Activated CD4-positive, alpha-beta memory T cell treated with anti-CD3 and anti-CD28 coated beads for 36 hours (primary cell): ENCODE measurements at places on chromosomes 11 and 22.

DNA sequence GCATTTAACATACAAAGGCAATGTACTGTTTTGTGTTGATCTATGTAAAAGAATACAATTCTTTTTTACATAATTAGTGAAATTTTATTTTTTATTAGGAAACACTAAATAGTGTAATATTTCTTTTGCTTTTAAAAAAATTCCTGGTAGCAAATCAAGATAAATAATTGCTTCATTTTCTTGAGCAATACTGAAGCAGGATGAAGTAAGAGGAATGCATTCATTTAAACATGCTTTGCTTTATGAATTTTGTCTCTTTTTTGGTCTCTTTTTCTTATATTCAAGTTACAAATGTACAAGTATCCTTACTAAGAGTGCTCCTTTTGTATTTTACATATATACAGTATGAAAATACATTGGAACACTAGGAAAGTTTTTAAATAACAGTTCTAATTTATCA is 144.4 kb upstream of the TEAD1 start:
- H3K4me3 ChIP-seq: no peak overlapping the region
- peaks cover 2% of the 10 kb centered on the region for H3K27me3 ChIP-seq
- H3K36me3 ChIP-seq: no peaks in the 10 kb centered on the region
- DNase-seq: no peak

- H3K27me3 ChIP-seq: no peaks in the 10 kb centered on the region
- peak overlapping the region; percentile 35 for H3K27ac ChIP-seq
- H3K4me1 ChIP-seq: peaks cover 79% of the 10 kb centered on the region
- no peak overlapping the region for H3K4me3 ChIP-seq
- peaks cover 45% of the 10 kb centered on the region for H3K36me3 ChIP-seq
Observed at GRCh38 chr11:6721343-6721742, 38.2 kb upstream of the MRPL17 start.

- no peaks in the 10 kb centered on the region for H3K27me3 ChIP-seq
- peaks cover 54% of the 10 kb centered on the region for H3K4me1 ChIP-seq
- H3K36me3 ChIP-seq: no peaks in the 10 kb centered on the region
- no peak overlapping the region for H3K27ac ChIP-seq
- H3K4me3 ChIP-seq: no peak overlapping the region
- no peak for DNase-seq
Observed at GRCh38 chr11:86140334-86140990, 71.6 kb upstream of the PICALM start.

DNA sequence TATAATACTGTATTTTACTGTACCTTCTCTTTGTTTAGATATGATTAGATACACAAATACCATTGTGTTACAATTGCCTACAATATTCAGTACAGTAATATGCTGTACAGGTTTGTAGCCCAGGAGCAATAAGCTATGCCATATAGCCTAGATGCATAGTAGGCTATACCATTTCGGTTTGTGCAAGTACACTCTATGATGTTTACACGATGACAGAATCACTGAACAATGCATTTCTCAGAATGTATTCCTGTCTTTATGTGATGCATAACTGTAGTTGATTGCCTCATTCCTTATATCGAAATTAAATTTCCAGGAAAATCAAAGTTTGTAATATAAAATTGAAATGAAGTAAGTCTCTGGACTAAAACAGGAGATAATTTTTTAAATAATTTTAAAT is 49.3 kb upstream of the OR5P2 start:
- no peaks in the 10 kb centered on the region for H3K36me3 ChIP-seq
- H3K27me3 ChIP-seq: peaks cover 11% of the 10 kb centered on the region
- DNase-seq: no peak

- H3K27me3 ChIP-seq: peaks cover 16% of the 10 kb centered on the region
- no peak overlapping the region for H3K27ac ChIP-seq
- DNase-seq: no peak
- no peaks in the 10 kb centered on the region for H3K36me3 ChIP-seq
Observed at GRCh38 chr11:116224889-116225200, 547.9 kb downstream of the BUD13 start.

- H3K27me3 ChIP-seq: peaks cover 5% of the 10 kb centered on the region
- no peaks in the 10 kb centered on the region for H3K4me1 ChIP-seq
- no peak for DNase-seq
Observed at GRCh38 chr22:47370448-47371262, 608.2 kb downstream of the TBC1D22A start.

- no peak overlapping the region for H3K27ac ChIP-seq
- no peak overlapping the region for H3K4me3 ChIP-seq
- no peaks in the 10 kb centered on the region for H3K36me3 ChIP-seq
Observed at GRCh38 chr11:117589063-117589462, 208.0 kb downstream of the DSCAML1 start.

- H3K4me3 ChIP-seq: no peak overlapping the region
- H3K27me3 ChIP-seq: peaks cover 8% of the 10 kb centered on the region
- no peaks in the 10 kb centered on the region for H3K36me3 ChIP-seq
- H3K27ac ChIP-seq: no peak overlapping the region
- DNase-seq: no peak
- H3K4me1 ChIP-seq: no peaks in the 10 kb centered on the region
Observed at GRCh38 chr11:8357891-8358566, 94.4 kb upstream of the LMO1 start.

DNA sequence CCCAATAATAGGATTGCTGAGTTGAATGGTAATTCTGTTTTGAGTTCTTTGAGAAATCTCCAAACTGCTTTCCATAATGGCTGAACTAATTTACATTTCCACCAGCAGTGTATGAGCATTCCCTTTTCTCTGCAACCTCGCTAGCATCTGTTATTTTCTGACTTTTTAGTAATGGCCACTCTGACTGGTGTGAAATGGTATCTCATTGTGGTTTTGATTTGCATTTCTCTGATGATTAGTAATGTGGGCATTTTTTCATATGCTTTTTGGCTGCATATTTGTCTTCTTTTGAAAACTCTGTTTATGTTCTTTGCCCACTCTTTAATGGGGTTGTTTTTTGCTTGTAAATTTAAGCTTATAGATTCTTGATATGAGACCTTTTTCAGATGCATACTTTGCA is 97.4 kb downstream of the FDX1 start:
- H3K27ac ChIP-seq: no peak overlapping the region
- no peak for DNase-seq
- H3K36me3 ChIP-seq: no peaks in the 10 kb centered on the region
- H3K4me3 ChIP-seq: no peak overlapping the region
- no peaks in the 10 kb centered on the region for H3K27me3 ChIP-seq

GRCh38 chr11:19026862-19027261 is 33.7 kb downstream of the MRGPRX2 start:
- H3K4me3 ChIP-seq: no peak overlapping the region
- H3K36me3 ChIP-seq: no peaks in the 10 kb centered on the region
- H3K27me3 ChIP-seq: peaks cover 29% of the 10 kb centered on the region
- peaks cover 2% of the 10 kb centered on the region for H3K4me1 ChIP-seq

- H3K36me3 ChIP-seq: peaks cover 30% of the 10 kb centered on the region
- peaks cover 21% of the 10 kb centered on the region for H3K4me1 ChIP-seq
- no peak overlapping the region for H3K4me3 ChIP-seq
- DNase-seq: no peak
- no peaks in the 10 kb centered on the region for H3K27me3 ChIP-seq
Observed at GRCh38 chr11:126340960-126341606, 14.4 kb upstream of the ST3GAL4 start.
